ENCODE measurements at places on chromosomes 3 and 15.

DNA sequence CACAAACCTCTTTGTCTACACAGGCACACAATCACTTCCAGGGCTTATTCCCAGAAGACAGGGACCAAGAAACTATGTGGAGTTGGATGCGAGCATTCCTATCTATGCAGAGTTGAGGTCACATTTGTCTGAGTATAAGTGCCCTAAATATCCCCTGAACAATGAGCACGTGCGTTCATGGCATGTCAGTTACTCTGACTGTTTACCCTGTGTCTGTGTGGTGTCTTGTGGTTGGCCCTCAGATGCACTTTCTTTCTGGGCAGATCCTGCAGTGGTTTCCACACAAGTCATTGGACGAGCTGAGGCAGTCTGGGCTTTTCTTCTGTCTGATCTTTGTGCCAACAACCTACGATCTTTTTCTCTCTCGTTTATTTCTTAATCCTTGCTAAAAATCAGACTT is 134.5 kb downstream of the FBN1 start:
- no peak for DNase-seq

DNA sequence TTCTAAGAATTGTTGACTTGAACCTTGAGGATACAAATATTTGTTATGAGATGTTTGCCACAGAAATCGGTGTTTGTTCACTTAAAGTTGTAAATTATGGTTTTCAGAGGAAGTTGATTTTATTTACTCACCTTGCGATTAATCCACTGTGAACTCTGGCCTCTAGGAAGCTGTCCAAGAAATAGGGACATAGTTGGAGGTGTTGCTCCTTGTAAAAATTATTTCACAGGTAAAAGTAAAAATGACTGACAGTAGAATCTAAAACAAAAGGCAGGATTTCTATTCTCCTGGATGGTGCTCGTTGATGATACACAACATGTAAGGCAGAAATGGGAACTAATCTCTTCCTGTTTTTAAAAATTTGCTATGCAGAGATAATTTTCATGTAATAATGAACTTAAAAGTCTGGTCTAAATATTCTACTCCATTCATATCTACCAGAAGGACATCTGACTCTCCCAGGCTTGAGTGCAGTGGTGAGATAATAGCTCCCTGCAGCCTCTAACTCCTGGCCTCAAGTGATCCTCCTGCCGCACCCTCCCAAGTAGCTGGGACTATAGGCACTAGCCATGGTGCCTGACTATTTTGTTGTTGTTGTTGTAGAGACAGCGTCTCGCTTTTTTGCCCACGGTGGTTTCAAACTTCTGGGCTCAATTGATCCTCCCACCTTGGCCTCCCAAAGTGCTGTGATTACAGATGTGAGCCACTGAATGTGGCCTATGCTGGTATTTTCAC is 17.1 kb upstream of the LZTFL1 start:
- no peak for DNase-seq

DNA sequence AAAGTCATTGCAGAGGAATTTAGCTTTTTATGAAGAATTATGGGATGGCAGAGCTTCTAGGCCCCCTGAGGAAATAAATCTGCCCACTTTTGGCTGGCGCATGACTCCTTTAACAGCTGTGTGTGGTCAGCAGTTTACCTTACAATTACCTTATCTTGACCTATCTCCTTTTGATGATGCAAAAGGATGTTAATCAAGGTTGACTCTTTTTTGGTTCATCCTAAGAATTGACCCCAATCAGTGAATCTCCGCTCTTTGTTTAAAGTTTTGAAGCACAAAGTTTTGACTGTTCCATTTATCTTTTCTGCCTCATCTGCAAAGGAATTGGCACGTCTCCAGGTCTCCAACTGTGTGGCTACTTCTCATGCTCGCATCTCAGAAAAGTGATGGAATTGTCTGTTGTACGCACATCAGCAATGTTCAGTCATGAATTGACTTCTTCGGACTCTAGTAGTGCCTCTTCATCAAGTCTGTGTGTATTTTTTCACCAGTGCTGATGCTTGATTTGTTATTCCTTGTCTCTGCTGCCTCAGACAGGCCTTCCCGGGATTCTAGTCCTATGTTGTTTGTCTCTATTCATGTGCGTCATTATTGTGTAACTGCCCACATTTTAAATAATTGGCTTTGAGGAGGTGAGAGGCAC is 196.2 kb upstream of the CFAP20DC start:
- DNase-seq = no peak

DNA sequence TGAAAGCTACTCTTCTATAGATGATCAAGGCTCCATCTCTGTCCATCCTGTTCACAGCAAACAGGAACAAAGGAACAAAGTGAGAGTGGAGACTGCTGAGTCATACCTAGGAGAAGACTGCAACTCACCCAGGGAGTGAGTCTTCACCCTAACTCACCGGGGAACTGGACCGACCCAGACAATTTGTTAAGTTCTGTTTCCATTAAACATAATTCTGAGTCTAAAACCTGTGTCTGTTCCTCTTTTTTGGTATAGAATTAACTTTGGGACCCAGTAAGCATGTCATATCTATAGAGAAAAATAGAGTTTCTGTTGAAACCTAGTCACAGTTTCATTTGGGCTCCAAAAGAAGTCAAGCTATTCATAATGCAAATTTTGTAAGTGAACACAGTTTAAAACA is 21.6 kb downstream of the CCDC80 start:
- DNase-seq = no peak

GRCh38 chr3:59133311-59133710 is 83.5 kb upstream of the CFAP20DC start:
- no peak for DNase-seq
